Inflammatory macrophage treated with lipopolysaccharide for 4 hours (primary cell): ENCODE measurements at places on chromosomes 7 and 10.

DNA sequence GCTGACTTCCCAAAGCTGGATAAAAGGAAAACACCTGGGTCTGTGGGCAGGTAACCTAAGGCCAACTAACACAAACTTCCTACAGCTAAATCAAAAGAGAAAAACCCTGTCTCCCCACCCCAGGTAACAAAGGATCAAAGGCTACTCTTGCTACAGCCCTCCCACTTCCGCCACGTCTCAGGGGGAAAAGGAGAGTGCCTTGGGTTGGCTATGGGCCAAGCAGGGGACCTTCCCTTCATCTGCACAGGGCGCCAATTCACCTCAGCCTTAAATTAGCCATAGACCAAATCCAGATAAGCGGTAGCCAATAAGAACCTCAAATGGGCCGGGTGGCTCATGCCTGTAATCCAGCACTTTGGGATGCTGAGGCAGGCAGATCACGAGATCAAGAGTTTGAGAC lies 69.1 kb upstream of the LANCL2 start:
- DNase-seq = no peak

DNA sequence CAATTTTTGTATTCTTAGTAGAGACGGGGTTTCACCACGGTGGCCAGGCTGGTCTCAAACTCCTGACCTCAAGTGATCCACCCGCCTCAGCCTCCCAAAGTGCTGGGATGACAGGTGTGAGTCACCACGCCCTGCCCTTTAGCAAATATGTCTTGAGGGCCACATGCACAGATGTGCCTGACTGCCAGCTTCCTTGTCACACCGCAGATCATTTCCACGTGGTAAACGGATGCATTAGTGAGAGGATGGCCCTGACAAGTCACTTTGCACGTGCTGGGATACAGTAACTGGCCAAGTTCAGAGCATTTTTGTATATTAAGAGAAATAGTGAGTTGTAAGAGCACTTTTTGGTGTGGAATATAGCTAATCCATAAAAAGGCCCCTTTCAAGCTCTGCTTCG lies 44.3 kb upstream of the FAM180A start:
- DNase-seq = no peak

GRCh38 chr7:93751421-93751820 lies 139.1 kb downstream of the TFPI2 start:
- no peak for DNase-seq

DNA sequence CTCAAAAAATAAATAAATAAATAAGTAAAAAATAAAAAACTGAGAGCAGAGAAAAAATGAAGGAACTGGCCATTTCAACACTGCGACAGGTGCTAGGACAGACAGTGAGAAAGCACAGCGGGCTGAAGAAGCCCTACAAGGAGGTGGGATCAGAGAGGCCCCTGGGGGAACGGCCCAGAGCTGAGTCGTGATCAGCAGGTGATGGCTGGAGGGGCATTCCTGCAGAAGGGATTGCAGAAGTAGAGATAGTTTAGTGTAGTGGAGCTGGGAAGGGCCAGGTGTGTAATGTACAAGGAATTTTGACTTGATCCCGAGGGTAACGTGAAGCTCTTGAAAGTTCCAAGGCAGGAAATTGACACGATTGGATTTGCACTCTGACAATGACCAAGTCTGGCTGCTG lies 112.1 kb downstream of the CUL2 start:
- no peak for DNase-seq

- DNase-seq = no peak
These were observed 88.5 kb downstream of the CTNNA3 start for GRCh38 chr10:67607472-67607871.

DNA sequence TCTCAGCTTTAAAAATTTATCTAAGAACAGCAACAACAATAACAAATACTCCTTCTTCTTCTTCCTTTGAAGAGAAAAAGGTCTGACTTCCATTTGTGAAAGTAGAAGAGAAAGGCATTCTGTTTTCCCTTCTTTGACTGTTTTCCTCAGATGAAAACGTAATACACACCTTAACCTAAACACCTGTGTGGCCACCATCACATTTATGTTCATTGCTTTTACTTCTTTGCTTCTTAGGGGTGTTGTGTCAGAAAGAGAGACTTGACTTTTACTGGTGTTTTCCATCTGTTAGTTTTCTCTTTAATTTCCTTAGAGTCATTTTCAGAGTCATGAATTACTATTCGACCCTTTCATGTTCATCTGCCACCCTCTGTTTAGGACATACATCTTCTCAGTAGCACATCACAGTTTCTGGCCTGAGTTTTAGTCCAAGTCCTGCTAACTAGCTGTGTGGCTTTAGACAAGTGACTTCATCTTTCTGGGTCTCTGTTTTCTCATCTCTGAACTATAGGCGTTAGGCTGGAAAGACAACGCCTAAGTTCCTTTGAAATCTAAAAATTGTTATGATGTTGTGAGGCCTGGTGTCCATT lies 283.8 kb downstream of the GATA3 start:
- DNase-seq = no peak

GRCh38 chr7:135673360-135673706 lies 11.0 kb downstream of the STMP1 start:
- DNase-seq = no peak
